ENCODE measurements at places on chromosomes 5 and 9. TPM values are rescaled to one million over a fixed set of nuclear protein-coding genes. Genes with fewer than 3 reads are reported as not detected.

GRCh38 chr5:154773326-154773725 is 18.1 kb downstream of the LARP1 start:
- DNase-seq, result no peak

- peak; percentile 79 for DNase-seq
Observed at GRCh38 chr5:132263548-132264261, 6.2 kb downstream of the PDLIM4 start.

DNA sequence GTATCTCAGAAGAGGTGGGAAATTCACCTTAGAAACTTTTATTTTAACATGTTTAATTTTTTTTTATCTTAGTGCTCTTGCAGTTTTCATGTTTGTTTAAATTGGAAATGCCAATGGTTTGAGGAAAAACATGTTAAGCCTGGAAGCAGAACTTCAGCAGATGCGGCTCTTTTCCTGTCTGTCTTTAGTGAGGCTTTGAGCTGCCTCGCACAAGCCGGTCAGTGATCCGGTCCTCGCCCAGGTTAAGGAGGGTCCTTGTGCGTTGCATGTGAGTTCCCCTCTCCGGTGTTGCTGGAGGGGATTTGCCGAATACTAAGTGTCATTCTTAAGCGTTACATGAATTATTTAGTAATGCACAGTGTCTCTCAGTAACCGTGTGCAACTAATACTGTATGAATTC is 9.4 kb upstream of the PLEKHG4B start:
- DNase-seq, result no peak

GRCh38 chr9:88966894-88967676 is 24.2 kb upstream of the S1PR3 start:
- DNase-seq, result no peak

DNA sequence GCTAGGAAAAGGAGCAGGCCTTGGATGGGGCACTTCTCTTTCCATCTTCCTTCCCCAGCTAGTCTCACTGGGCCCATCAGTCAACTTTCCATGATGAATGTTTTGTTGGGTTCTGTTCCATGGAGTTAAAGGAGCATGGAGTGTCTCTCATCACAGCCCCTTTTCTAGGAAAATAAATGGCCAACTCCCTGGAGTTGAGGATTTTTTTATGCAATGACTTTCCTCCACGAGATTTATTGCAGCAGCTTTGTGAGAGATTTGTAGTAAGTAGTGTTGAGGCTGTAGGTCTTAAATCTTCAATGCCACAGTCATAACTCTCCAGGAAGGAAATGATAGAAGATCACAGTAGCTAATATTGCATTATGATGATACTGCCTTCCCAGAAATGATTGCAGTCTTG is 45.6 kb upstream of the SLC44A1 start:
- DNase-seq, result no peak

- no peak for DNase-seq
Observed at GRCh38 chr9:122322553-122322952, 48.3 kb upstream of the PTGS1 start.

DNA sequence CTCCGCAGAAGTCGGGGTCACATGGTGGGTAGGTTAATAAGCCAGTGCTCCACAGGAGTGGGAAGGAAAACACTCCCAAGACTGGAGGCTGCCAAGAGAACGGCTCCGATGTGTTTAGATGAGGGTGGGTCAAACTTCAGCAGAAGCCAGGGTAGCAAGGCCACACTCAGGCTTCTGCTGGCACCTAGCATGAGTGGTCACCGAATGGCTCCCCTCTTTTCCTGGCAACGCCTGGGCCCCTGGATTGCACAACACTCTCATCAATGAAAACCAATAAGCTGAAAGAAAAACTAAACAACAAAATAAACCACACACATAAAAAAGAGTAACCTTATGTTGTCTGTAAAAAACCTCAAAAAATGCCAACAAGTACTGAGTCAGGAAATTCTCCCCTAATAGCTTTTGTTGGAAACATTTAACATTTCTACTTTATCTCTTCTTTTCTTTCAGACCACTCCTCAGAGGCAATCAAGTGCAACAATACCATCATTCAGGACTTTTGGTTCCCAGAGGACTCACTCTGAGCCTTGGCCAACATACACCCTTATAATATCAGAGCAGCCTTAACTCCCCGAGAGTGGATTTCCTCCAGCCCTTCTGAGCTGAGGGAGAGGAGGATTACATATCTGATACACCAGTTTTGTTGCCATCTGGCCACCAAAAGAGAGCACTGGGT is 279.9 kb downstream of the ENC1 start:
- DNase-seq, result no peak

Gene PLAC8L1
- total RNA-seq, result 0.53 TPM

Gene DMGDH
- total RNA-seq, result 11.6 TPM

Gene TLX3
- total RNA-seq, result not detected

Gene SLC6A19
- not detected for total RNA-seq

Measured in bronchial epithelial cell (primary cell).